ENCODE measurements at places on chromosomes 2 and 18.
A peak's percentile ranks its signal among the peaks of the same experiment; 100 is the strongest.

GRCh38 chr2:172423160-172423559, 4.2 kb upstream of the ITGA6 start:
- DNase-seq, result no peak

DNA sequence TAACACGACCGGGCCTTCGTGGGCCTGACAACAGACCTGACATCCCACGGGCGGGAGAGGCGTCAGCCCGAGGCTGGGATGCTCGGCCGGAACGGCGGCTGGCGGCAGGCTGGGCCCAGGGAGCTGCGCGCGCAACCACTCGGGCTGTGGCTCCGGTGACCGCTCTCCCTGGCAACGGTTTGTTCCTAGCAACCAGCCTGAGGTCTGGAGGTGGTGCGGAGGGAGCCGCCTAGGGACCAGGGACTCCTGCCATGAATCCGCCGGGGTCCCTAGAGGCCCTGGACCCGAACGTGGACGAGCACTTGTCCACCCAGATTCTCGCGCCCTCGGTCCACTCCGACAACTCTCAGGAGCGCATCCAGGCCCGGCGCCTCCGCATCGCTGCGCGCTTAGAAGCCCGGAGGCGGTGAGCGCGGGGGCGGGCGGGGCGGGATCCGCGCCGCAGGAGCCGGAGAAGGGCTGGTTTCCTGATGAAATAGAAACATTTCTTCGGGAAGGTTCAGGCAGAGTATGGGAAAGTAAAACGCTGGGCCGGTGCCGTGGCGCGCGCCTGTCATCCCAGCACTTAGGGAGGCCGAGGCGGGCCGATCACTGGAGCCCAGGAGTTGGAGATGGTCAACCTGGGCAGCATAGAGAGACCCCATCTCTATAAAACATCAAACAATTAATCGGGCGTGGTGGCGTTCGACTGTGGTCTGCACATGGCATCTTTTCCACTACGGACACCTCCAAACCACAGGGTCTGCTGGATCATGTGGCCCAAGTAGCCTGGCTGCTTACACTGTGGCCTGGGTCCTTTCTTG, at the start of gene DRC1:
TSS of gene DRC1 (plus strand) at position 182 of the 803 bp plus-strand sequence. CDS start at position 252, 70 bp downstream.
- peak; percentile 84 for DNase-seq

- DNase-seq, result no peak
Measured at GRCh38 chr2:95353055-95353575, 49.4 kb upstream of the FAHD2A start.

- no peak for DNase-seq
Measured at GRCh38 chr2:34907812-34908211, 1308.7 kb upstream of the FAM98A start.

DNA sequence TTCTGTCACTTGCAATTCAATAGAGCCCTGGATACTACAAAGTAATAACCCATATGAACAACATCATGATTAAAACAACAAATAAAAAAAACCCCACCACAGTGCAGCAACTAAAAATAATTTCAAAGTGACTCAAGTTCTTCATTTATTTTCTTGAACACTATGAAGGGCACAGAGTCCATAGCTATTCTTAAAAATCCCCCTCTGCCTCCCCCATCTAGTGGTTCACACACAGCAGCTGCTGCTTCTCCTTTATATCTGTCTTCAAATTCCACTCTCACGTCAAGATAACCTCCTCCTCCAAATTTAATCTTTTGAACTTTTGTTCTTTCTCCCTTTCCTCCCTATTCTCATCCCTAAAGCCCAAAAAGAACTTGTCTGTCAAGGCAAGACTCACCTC, 591.3 kb downstream of the ZEB2 start:
- DNase-seq, result no peak

GRCh38 chr18:56248610-56249235, 389.7 kb downstream of the TXNL1 start:
- DNase-seq, result no peak

- no peak for DNase-seq
Measured at GRCh38 chr2:75431276-75431675, 129.5 kb downstream of the EVA1A start.

- DNase-seq, result no peak
Measured at GRCh38 chr2:11701751-11702301, 31.8 kb upstream of the NTSR2 start.

GRCh38 chr2:24744356-24744755, 48.8 kb downstream of the PTRHD1 start:
- DNase-seq, result no peak

DNA sequence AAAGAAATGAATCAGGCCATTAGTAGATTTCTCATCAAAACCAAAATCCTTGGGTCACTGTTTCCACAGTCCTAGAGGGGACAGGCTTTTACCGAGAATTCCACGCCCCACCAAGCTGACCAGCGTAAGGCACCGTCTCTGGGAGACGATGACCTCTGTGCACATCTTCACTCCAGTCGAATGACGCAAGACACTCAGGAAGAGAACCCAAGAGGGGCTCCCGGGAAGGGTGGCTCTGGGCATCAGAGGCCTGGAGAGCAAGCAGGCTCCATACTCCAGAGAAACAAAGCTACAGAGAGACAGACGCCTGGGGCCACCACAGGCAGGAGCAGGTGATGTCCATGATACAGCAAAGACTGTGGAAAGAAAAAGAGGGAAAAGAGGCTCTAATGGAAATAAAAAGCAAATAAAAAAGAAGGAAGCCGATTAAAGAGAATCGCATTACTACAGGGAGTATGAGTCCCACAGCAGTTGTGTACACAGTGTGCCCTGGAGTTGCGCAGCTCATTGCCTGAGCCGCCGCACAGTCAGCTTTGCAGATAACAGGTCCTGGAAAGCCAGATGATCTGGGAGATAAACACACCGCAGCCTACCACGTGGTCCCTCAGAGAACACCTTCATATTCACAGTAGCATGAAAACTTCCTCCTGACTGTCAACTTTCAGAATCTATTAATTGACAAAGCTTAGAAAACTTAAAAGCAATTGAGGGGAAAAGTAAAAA, 572.7 kb upstream of the SALL3 start:
- DNase-seq, result no peak

DNA sequence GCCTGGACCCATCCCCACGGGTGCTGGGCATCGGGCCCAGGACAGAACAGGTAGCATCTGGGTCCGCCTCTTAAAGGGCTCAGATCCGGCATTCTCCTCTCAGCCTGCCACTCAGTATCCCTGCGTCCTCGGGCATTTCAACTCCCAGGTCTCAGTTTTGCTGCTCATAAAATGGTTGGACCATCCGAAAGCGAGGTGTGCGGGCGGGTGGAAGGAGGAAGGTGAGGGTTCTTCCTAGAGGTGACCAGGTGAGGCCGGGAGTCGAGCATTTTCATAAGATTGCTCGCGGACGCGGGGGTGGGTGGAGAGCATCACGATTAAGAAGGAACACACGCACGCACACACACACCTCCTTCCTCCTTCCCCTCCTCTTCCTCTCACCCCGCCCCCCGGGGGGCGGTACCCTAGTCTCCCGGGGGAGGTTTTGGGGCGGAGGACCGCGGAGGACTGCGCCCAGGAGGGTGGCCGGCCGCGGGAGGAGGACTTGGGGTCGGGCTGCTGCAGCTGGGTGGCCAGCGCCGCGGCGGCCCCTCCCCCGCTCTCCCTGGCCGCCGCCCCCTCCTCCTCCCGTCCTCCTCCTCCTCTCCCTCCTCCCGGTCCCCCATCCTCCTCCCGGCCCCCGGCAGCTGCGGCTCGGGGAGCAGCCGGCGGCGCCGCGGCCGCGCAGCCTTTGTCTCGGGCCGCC, 97.9 kb upstream of the GPR45 start:
- peak; percentile 23 for DNase-seq

DNA sequence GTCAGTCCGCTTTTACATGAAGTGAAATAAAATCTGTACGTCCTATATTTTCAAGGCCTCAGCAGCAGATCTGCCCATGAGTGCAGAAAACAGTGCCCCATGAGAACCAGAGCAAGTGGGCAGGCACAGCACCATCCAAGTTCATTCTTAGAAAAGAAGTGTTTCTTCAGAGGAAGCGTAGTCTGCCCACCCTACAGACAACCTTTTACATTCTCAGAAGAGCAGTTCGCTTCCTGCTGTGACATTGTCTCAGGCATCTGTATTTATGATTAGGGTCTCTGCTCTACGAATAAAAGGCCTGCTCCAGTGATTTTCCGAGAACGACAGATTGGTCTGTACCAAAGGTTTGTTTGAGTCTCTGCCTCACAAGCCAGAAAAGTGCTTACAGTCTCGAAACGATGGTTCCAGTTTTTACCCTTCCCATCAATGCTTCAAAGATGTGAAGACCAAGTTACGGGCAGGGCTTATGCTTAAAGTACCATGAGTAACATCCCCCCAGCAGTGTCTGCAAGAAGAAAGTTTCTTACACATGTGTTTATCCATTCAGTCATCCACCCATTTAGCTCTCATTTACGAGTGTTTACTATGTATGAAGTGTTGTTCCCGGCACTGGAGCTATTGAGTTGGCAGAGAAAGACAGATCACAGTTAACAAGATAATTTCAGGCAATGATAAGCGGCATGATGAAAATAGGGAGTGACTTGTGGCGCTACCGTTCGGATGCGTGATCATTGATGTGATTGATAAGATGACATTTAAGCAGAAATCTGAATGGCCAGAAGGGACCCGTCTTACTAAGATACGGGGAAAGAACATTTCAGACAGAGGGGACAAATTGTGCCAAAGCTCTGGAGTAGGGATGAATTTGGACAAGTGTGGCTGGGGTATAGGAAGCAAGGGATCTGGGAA, 31.4 kb upstream of the CTLA4 start:
- DNase-seq, result no peak
